ENCODE measurements at places on chromosomes 16 and 17.

GRCh38 chr17:9855036-9855435, 29.3 kb downstream of the GLP2R start:
- no peak overlapping the region for H3K27ac ChIP-seq
- no peaks in the 10 kb centered on the region for H3K36me3 ChIP-seq
- no peaks in the 10 kb centered on the region for H3K27me3 ChIP-seq
- no peak overlapping the region for H3K4me3 ChIP-seq

DNA sequence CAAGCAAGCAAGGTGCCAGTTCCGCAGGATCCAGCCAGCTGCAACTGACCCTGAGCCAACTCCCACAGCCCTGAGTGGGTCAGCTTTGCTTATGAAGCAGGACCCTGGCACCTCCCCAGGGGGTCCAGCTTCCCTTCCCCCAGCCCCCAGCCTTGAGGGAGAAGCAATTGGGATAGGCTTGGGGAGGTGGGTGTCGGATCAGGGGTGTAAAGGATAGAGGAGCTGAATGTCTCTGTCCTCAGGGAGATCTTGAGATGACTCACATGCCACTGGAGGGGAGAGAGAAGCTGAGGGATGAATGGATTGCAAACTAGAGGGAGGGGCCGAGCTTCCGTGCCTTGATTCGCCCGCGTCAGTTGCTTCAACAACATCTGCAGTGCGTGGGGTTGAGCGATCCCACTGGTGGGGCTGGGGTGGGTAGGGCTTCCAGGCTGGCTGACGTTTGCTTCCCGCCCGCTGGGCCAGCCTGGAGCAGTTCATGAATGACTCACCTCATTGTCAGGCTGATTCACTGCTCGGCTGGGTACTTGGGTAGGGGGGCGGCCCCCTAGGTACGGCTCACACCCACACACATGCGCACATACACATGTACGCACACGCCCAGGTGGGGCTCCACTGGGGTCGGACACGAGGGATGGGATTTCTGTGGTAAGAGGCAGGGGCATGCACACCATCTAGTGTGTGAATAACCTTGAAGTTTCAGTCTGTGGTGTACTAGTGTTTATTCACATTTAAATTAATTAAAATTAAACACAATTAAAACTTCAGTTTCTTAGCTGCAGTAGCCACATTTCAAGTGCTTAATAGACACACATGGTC, 3.6 kb upstream of the HROB start:
- H3K27ac ChIP-seq = no peak overlapping the region
- H3K4me1 ChIP-seq = peaks cover 17% of the 10 kb centered on the region
- no peaks in the 10 kb centered on the region for H3K36me3 ChIP-seq
- no peak overlapping the region for H3K4me3 ChIP-seq
- no peak for DNase-seq

GRCh38 chr16:648781-649589, at the start of gene WDR90:
Gene WDR90 (plus strand): TSS chr16:649365. CDS start chr16:649417, 52 bp downstream.
- H3K27ac ChIP-seq = no peak within 1 kb of the TSS
- H3K4me1 ChIP-seq = peaks cover 8% of the 10 kb centered on the region
- DNase-seq = peak; percentile 88
- no peaks in the 10 kb centered on the region for H3K27me3 ChIP-seq
- H3K4me3 ChIP-seq = peak within 1 kb of the TSS; percentile 80
- H3K36me3 ChIP-seq = no peaks in the 10 kb centered on the region

DNA sequence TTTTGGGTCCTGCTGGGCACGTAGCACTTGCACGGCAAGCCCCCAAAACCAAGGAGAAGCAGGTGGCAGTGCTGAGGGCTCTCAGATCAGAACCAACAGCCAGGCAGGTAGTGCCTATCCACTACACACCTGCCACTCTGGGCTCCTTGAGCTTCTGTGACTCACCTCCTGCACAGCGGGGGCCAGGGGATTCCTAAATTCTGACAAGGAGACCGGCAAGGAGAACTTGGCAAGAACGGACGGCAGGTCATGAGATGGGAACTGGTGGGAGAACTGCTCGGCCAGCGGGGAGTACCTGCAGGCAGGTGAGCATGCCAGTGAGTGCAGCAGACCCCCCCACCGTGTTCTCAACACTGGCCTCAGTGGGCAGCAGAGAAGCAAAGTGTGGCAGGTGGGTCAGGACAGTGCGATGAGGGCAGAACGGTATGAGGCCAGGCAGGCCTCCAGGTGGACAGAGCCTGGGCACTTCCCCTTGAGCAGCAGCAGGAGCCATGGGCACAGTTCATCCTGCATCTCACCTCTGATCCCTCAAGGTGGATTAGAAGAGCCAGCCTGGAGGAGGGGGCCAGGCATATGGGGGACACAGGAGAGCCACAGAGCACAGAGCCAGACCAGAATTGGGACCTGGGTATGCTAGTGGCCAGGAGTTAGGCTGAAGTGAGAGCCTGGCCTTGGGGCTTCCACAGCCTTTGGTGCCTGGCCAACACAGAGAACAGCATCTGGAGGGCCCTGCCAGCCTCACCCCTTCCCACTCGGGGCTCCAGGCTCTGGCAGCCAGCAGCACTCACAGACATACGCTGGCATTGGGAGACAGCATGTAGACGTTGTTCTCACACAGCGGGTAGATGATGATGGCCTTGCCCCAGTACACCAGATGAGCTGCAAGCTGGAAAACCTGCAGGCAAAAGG, 14.7 kb downstream of the MPG start:
- H3K27ac ChIP-seq = no peak overlapping the region
- H3K4me3 ChIP-seq = no peak overlapping the region
- DNase-seq = no peak

DNA sequence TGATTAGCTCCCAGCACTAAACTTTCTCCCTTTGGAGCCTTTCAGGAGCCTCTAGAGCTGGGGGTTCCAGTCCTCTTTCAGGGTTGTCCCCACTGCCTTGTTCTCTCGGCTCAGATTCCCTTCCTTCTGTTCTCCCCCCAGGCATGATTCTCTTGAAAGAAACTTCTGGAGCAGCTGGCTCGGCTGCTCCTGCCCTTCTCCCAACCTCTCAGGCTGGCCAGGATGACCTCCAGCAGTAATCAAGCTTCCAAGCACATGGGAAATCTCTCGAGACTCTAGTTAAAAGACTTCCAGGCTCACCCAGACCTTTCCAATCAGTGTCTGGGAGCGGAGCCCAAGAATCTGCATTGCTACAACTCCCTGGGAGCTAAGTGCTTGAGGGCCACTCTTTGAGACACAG, 3.6 kb downstream of the SDK2 start:
- H3K4me3 ChIP-seq = no peak overlapping the region
- H3K27ac ChIP-seq = no peak overlapping the region
- peaks cover 25% of the 10 kb centered on the region for H3K4me1 ChIP-seq
- H3K36me3 ChIP-seq = no peaks in the 10 kb centered on the region

DNA sequence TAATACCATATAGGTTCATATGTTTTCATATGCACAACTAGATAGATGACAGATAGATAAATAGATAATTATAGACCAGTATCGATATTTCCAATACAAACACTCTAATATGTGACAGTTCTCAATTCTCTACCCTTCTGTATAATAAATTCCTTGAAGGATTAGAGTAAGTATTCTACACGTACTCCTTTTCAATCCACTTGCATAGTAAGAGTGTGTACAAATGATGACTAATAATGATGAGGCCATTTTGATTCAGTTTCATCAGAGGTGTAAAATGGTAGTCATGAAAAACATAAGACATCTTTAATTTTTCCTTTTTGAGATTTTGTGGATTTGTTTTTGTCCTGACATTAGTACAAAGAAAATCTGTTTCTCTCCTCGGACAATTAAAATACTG, 188.3 kb upstream of the WSB1 start:
- no peak overlapping the region for H3K4me3 ChIP-seq
- H3K36me3 ChIP-seq = no peaks in the 10 kb centered on the region
- DNase-seq = no peak
- no peaks in the 10 kb centered on the region for H3K4me1 ChIP-seq

DNA sequence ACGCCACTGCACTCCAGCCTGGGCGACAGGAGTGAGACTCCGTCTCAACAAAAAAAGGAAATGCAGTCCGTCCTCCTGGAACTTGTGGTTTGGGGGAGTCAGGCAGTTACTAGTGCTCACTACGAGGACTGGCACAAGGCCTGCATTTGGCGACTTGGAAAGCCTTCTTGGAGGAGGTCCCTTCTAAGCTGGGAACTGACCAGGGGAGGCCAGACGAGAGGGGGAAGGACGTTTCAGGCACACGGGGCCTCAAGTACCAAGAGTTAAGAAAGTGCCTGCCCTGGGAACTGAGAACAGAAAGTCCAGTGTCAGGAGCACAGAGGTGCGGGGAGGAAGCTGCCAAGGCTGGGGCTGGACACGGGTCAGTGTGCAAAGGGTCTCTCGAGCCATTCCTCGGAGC, 89.9 kb downstream of the ABR start:
- peaks cover 3% of the 10 kb centered on the region for H3K4me1 ChIP-seq
- no peak overlapping the region for H3K27ac ChIP-seq
- H3K27me3 ChIP-seq = no peaks in the 10 kb centered on the region
- no peak for DNase-seq

- no peak for DNase-seq
- H3K36me3 ChIP-seq = no peaks in the 10 kb centered on the region
- no peaks in the 10 kb centered on the region for H3K4me1 ChIP-seq
- H3K27ac ChIP-seq = no peak overlapping the region
- H3K27me3 ChIP-seq = peaks cover 66% of the 10 kb centered on the region
- no peak overlapping the region for H3K4me3 ChIP-seq
Observed at GRCh38 chr17:48704361-48705248, 17.7 kb downstream of the PRAC1 start.

Measured in naive thymus-derived CD8-positive, alpha-beta T cell (primary cell).